T-helper 2 cell treated with Interferon-gamma antibody and Interleukin-4, amounts not matched to agents 100 ng/mL and 5 ng/mL, for 36 hours (primary cell): ENCODE measurements at places on chromosomes 1 and 21. TPM values are rescaled to one million over a fixed set of nuclear protein-coding genes. Genes with fewer than 3 reads are reported as not detected.

NBPF10 gene
- 4.2 and 4.5 TPM in 2 replicates for total RNA-seq

CYP4X1 gene
- not detected in 2 replicates for total RNA-seq

KANK4 gene
- total RNA-seq, result not detected in 2 replicates

KRTAP7-1 gene
- total RNA-seq, result not detected in 2 replicates

GUCA2B gene
- total RNA-seq, result not detected in 2 replicates

ELAVL4 gene
- not detected in 2 replicates for total RNA-seq

DNAI4 gene
- 1.6 and 2.3 TPM in 2 replicates for total RNA-seq

FCRL5 gene
- total RNA-seq, result not detected in 2 replicates

RNF19B gene
- total RNA-seq, result 27.1 and 30.3 TPM in 2 replicates
